ENCODE measurements at places on chromosomes 1 and 21.

- peak; percentile 57 for DNase-seq
Observed at GRCh38 chr1:206713910-206714312, 29.2 kb downstream of the MAPKAPK2 start.

DNA sequence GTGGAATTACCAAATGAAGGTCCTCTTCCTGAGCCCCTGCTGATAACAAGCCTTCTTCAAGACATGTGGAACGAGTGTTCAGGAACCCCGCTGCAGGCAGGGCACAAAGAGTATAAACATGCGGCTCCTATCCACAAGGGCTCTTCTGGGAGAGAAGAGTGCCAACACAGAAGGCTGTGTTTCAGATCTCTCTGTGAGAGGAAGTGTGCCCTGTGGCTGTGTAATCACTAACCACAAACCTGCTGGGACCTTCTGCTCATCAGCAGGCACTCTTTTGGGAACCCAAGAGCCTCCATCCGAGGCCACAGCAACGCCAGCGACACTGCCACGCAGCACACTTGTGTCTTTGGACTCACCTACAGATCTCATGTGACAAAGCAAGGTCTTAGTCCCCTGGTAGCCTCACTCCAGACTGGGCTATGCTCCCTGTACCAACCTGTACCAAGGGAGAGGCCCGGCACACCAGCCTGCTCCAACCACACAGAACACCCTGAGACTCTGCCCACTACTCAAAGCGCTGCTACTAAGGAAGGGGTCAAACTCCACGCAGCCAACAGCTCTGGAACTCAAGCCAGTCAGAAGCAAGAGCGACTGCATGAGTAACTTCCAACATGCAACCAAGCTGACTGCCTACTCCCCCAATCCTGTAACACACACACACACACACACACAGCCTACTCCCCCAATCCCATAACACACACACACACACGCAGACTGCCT lies 7.8 kb downstream of the PTTG1IP start:
- DNase-seq: no peak

DNA sequence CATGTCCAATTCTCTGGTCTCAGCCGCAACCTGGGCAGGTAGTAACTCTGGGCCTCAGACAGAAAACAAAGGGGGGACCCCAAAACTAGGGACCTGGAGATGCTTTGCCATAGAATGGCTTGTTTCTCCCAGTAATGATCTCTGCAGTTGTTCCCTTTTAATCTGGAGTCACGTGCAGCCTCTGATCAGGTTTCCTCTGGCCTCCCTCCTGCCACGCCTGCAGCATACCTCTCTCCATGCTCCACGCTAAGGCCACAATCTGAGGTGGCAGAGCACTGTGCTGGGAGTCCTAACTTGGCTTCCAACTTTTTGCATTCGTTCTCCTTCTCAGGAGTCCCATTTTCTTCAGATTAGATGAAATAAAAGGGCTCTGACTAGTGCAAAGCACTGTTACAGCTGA lies 1.9 kb downstream of the PABPC4 start:
- DNase-seq: peak; percentile 20

DNA sequence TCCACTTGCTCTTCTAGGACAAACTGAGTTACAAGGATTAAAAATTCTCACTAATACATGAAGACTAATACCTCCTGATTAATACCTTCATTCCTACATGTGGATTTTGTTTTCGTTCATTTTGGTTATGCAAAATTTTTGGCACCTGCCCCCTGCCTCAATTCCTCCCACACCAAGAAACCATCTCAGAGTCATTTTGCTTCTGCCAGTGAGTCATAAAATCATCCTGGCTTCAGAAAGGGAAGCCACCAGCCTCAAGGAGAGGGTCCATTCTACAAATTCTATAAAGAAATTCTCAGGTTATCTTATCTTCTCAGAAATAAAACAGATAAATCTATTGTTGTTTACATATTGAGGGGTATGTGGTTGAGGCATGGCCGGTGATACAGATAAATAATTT lies 103.2 kb upstream of the COA6 start:
- DNase-seq: no peak

- peak; percentile 41 for DNase-seq
Observed at GRCh38 chr1:54542962-54543539, 5.0 kb upstream of the ACOT11 start.

GRCh38 chr1:46041551-46041950 lies 90.9 kb downstream of the PIK3R3 start:
- no peak for DNase-seq

DNA sequence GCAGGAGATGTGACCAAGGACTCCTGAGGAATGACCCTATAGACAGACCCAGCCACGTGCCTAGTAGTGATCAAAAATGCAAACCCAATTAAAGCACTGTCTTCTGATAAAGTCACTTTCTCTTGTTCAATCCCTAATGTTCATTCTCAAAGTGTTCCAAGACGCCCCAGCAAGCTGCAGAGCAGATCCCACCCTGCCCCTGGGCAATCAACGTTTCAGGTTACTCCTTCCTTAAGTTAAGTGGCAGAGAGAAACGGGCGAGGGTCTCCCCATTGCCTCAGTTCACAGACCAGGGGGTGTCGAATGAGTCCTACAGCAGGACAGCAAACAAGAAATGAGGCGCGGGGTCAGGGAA lies 699 bp upstream of the RGS2 start:
- DNase-seq: no peak

GRCh38 chr1:167491586-167492461 lies 26.5 kb downstream of the CD247 start:
- no peak for DNase-seq

DNA sequence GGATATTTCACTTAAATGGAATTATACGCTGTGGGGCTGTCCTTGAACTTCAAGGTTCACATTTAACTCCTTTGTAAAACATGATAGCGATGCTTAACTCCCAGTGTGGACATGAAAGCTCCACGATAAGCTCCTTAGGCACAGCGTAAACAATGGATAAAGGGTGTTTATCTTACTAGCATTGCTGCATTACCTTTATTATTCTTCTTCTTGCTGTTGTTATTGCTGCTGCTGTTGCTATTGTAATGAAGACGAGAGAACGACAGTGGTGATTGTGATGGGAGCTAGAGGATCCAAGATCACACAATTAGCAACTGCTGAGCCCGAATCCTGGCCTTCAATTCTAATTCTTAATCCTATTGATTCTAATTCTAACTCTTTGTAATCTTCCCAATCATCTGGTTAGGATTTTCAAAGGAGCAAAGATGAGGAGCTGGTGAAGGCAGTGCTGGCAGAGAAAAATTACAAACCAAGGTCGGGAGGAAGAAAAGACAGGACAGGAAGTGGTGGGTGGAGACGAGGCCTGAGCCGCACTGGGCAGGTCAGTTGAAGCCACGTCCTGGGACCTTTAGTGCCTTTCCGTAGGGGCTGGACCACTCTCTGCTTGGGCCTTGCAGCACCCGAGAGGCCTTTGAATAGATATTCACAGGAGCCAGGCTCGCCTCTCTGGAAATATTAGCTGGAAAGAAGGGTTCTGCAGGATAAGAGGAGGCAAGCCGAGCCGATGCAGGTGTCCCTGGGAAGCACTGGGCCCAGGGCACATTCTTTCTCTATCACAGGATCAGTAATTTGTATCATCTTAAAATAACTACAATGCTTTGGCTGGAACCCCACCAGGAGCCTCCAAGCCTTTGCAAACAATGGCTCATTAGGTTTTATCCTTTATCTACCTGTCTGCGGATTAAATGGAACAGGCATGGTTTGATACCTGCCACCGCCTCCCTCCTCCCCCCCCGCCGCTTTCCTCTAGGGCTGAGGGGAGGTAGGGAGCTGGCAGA lies 571.6 kb downstream of the AJAP1 start:
- no peak for DNase-seq

GRCh38 chr1:43786960-43787359 lies 79.6 kb downstream of the ST3GAL3 start:
- no peak for DNase-seq

GRCh38 chr1:194181845-194182244 lies 995.4 kb upstream of the B3GALT2 start:
- DNase-seq: no peak

GRCh38 chr1:65371544-65371943 lies 48.9 kb upstream of the LEPR start:
- no peak for DNase-seq

- no peak for DNase-seq
Observed at GRCh38 chr1:108585313-108585712, 25.4 kb downstream of the EEIG2 start.

- DNase-seq: no peak
Observed at GRCh38 chr1:4165686-4166300, 265.7 kb upstream of the C1orf174 start.

- DNase-seq: no peak
Observed at GRCh38 chr1:170727963-170728362, 64.0 kb downstream of the PRRX1 start.
